ENCODE measurements at places on chromosomes 16 and 17.

DNA sequence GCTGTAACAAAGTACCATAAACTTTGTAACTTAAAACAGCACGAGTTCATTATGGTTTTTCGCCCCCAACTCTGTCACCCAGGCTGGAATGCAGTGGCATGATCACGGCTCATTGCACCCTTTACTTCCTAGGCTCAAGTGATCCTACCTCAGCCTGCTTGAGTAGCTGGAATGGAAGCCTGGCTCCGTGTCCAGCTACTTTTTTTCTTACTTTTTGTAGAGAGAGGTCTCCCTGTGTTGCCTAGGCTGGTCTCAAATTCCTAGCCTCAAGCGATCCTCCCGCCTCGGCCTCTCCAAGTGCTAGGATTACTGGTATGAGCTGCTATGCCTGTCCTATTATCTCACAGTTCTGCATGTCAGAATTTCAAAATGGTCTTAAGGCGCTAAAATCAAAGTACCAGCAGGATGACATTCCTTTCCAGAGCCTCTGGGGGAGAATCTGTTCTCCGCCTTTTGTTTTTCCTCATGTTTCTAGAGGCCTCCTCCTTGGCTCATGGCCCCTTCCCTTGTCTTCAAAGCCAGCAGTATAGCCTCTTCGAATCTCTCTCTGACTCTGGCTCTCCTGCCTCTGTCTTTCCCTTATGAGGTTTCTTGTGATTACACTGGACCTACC is 10.1 kb upstream of the PRM1 start:
- DNase-seq = no peak

DNA sequence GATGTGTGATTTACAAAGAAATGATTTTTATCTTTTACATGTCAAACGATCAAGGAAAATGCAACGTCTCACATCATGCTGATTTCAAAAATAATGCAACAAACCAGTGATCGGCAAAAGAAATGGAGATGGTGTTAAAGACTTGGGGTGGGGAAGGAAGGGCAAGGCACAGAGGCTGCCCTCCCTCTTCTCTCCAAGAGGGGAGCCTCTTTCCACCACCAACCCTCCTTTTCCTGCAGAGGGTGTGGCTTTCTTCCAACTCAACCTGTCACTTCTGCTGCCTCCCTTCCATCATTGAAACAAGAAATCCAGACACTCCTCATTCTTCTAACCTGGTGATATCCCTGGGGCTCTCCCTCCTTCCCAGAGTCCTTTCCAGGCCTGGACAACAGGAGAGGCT is 320.8 kb downstream of the SLC39A11 start:
- DNase-seq = no peak

- no peak for DNase-seq
These were observed 273.9 kb upstream of the MAF start for GRCh38 chr16:79874391-79874790.

DNA sequence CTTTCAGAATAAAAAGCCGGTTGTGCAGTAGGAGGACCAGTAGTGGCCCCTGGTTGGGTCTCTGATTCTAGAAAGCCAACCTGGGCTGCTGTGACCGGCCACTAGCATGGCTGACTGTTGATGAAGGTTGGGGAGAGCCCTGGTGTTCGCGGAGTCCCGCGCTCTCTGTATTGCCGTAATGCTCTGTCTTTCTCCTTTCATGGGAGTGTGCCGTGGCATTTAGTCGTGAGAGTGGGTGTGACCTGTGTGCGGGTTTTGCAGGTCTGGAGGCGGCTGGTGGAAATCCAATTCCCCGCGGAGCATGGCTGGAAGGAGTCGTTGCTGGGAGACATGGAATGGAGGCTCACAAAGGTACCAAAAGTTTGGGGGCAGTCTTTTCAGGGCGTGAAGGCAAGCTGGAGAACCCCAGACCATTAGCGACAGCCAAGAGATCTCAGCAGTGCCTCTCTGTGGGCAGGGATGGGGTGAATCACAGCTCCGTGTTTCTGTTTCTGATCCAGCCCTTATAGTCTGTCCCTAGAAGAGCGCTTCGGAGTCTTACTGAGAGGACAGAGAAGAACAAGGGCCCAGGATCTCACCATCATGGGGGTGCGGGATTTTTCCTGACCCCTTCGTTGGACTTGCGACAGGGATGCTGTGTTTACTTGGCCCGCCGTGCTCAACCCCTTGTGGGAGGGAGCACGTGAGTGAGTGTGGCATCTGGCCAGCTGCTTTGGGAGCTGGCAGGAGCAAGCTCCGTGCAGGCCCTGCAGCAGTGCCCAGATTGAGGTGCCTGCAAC is 56.5 kb downstream of the RNF213 start:
- DNase-seq = no peak

DNA sequence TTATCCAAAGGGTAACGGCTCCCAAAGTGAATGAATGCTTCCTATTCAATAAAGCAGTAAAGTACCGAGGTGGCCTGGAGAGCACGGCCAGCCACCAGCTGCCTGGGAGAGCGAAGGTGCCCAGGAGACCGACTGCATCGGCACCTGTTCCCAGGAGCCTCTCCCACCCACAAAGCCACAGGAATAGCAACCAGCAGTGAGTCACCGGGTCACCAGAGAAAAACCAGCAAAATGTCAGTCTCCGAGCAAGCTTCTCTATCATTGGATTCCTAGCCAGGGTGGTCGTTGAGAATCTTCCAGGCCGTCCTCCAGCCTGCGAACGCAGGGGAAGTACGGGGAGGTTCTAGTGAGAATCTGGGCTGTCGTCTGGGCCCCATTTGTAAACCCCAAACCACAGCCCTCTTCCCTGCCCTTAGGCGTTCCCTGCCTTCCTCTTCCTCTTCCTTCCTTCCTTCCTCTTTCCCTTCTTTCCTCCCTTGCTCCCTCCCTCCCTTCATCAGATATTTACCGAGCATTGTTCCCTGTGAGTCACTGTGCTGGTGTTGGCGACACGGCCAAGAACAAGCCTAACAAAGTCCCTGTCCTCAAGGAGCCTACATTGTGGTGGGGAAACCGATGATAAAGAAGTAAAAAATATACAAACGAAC is 114.6 kb downstream of the SLC39A11 start:
- DNase-seq = no peak

DNA sequence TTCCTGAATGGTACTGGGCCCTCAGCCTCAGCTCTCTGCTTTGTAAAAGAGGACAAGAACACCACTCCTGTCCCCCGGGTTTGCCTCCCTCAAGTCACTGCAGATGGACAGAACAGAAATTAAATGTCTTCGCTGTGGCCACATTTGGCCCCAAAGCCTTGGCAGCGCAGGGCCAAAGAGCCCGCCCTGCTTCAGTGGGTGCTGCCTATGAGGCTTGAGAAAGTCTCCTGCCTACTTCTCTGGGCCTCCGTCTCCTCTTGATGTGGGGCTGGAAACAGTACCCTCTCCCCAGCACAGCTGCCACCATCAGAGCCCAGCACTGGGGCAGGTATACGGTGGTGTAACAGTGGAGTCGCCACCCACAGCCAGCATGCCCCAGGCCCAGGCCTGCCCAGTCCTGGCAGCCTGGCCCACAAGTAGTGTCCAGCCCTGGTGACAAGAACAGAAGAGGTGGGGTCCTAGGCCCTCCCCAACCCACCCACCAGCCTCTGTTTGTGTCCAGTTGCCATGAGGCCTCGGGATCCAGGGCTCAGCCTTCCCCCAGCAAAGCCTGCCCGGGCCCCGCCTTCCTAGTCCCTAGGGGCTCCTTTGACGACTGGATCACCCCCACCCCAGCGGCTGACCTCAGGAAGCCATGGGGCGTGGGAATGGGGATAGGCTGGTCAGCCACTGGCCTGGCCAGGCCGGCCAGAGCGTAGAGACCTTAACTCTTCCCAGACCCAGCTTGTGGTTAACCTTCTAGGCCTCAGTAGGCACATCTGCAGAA is 3.9 kb upstream of the TPPP3 start:
- DNase-seq = no peak

GRCh38 chr17:76467366-76467765 is at the start of gene AANAT:
AANAT (plus strand) TSS chr17:76467603; CDS start chr17:76468747, 1,144 bp downstream.
- no peak for DNase-seq

DNA sequence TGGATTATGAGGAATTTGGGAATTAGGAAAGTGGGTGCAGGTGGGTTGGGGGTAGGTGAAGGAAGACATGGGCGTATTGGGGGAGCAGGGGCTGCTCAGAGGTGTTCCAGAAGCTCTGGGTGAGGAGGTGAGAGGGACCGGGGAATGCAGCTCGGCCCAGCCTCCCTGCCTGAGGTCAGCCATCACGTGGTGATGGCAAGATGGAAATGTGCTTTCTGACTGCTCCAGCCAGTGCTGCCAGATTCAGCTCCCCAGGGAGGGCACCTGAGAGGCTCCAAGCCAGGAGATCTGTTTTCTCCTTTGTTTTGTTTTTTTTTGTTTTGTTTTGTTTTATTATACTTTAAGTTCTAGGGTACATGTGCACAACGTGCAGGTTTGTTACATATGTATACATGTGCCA is 35.2 kb upstream of the STH start:
- DNase-seq = no peak

Measured in stimulated activated CD4-positive, alpha-beta T cell treated with anti-CD3 and anti-CD28 coated beads, Interleukin-1b, Interleukin-23, amount 100 ng/mL, for 1 hour (primary cell).